ENCODE measurements at places on chromosomes 4 and X. TPM values are rescaled to one million over a fixed set of nuclear protein-coding genes. Genes with fewer than 3 reads are reported as not detected.

Gene APLN
- total RNA-seq, result not detected

Gene ADH4
- 0.55 TPM for total RNA-seq

Gene C4orf50
- 0.32 TPM for total RNA-seq

Gene CXorf51A
- total RNA-seq, result not detected

Gene MGST2
- 91.5 TPM for total RNA-seq

Gene MYOZ2
- not detected for total RNA-seq

Gene BEND2
- not detected for total RNA-seq

Gene PRR32
- total RNA-seq, result not detected

Gene PTTG2
- total RNA-seq, result 3.8 TPM

Gene MFAP3L
- total RNA-seq, result 25.4 TPM

GRCh38 chrX:69289793-69290123 is 124.5 kb upstream of the PJA1 start:
- H3K4me1 ChIP-seq, result no peaks in the 10 kb centered on the region
- DNase-seq, result no peak
- no peaks in the 10 kb centered on the region for H3K36me3 ChIP-seq
- H3K4me3 ChIP-seq, result no peak overlapping the region

- H3K4me1 ChIP-seq, result no peaks in the 10 kb centered on the region
- H3K27me3 ChIP-seq, result no peaks in the 10 kb centered on the region
- H3K4me3 ChIP-seq, result no peak overlapping the region
- H3K36me3 ChIP-seq, result no peaks in the 10 kb centered on the region
- H3K27ac ChIP-seq, result no peak overlapping the region
These were observed 262.2 kb downstream of the ARHGAP10 start for GRCh38 chr4:147994076-147994475.

DNA sequence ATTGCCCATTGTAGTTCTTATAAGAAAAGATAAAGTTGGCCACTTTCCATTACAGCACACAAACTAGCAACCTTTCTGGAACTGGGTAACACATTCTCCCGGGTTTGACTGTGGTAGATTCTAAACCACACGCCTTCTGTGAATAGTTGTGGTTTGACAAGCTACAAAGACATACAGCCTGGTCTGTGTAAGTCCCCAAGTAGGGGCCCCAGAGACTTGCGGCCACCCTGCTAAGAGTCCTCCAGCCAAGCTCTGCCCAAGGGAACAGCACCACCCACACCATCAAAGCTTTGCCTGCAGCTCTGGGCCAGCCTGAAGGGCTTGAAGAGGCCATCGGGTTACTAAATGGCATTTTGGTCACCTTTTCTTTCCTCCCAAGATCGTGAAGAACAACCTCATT is 203.4 kb downstream of the MAML3 start:
- H3K27me3 ChIP-seq, result no peaks in the 10 kb centered on the region
- no peaks in the 10 kb centered on the region for H3K36me3 ChIP-seq
- H3K27ac ChIP-seq, result no peak overlapping the region
- H3K4me1 ChIP-seq, result peaks cover 5% of the 10 kb centered on the region

- H3K27me3 ChIP-seq, result no peaks in the 10 kb centered on the region
- no peak for DNase-seq
- no peak overlapping the region for H3K4me3 ChIP-seq
- no peaks in the 10 kb centered on the region for H3K36me3 ChIP-seq
These were observed 33.9 kb downstream of the FBXW7 start for GRCh38 chr4:152501846-152502536.

DNA sequence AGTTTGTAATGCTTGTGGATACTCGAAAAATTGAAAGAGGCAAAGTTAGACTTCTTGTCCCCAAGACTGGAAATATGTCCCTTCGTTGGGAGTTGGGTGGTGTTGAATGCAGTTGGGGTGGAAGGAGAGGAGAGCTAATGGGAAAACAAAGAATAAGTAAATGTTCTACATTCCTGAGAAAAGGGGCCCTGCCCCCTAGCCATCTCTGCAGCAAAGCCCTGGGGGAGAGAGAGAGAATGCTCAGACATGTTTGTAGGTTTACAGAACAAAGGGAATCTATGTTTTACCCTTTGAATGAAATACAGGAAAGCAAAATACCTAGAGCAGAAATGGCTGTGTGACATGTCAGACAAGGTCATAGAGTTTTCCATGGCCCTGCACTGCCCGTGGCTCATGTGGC is 88.1 kb downstream of the RASL11B start:
- H3K27ac ChIP-seq, result no peak overlapping the region
- no peak overlapping the region for H3K4me3 ChIP-seq
- peaks cover 10% of the 10 kb centered on the region for H3K4me1 ChIP-seq
- H3K27me3 ChIP-seq, result no peaks in the 10 kb centered on the region
- DNase-seq, result no peak

DNA sequence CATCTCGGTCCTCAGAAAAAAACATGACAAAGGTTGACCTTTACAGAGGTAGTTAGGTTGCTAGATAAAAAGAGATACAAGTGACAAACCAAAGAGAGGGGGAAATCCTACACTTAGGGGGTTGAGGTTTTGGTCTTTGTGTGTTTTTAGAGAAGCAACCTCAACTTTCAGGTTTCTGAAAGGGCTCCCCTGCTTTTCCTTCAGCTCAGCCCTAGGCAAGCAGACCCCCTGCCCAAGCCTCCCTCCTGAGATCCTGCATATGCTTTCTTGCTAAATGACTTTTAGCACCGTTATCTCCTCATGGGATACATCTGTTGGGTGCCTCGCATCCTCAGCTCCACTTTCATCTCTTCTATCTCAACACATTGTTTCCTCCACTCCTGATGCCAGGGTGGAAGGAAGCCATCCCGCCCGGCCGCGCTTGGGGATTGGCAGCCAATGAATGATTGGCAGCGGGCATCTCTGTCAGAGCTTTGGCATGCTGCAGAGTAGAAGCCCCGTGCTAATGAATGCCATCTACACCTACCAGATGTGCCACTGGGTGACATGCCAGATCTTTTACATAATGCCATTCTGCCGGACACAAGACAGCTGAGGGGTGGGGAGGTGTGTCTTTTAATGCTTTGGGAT is 15.0 kb upstream of the PRDM8 start:
- DNase-seq, result no peak
- H3K4me3 ChIP-seq, result no peak overlapping the region
- H3K4me1 ChIP-seq, result peaks cover 24% of the 10 kb centered on the region
- H3K36me3 ChIP-seq, result no peaks in the 10 kb centered on the region

DNA sequence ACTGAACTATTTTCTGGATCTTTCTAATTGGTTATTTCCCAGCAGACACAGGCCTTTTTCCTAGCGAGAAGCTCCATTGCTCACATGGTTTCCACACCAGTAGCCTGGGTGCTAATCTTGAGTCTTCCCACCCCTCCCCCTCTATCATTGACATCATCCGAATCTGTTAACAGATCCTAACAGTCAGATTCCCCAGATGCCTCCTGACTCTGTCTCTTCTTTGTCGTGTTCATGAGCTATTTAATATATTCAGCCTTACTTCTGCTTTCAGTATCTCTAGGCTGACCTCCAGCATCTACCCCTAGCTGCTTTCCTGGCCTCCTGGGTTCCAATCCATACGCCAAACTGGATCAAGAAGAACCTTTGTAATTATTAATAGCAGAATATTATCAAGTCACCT is 85.0 kb downstream of the CLNK start:
- no peak for DNase-seq
- H3K36me3 ChIP-seq, result no peaks in the 10 kb centered on the region
- H3K4me3 ChIP-seq, result no peak overlapping the region
- H3K27ac ChIP-seq, result no peak overlapping the region
- no peaks in the 10 kb centered on the region for H3K4me1 ChIP-seq

DNA sequence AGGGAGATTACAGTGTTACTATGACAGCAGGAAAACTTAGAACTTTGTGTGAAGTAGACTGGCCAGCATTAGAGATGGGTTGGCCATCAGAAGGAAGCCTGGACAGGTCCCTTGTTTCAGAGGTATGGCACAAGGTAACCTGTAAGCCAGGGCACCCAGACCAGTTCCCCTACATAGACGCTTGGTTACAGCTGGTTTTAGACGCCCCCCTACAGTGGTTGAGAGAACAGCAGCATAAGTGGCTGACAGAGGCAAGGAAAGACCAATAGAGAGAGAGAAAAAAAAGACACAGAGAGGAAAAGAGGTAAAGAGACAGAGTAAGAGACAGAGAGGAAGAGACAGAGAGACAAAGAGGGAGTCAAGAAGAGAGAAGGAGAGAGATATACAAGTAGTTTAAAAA is 144.5 kb downstream of the GC start:
- H3K27ac ChIP-seq, result no peak overlapping the region
- no peaks in the 10 kb centered on the region for H3K36me3 ChIP-seq
- no peak for DNase-seq

DNA sequence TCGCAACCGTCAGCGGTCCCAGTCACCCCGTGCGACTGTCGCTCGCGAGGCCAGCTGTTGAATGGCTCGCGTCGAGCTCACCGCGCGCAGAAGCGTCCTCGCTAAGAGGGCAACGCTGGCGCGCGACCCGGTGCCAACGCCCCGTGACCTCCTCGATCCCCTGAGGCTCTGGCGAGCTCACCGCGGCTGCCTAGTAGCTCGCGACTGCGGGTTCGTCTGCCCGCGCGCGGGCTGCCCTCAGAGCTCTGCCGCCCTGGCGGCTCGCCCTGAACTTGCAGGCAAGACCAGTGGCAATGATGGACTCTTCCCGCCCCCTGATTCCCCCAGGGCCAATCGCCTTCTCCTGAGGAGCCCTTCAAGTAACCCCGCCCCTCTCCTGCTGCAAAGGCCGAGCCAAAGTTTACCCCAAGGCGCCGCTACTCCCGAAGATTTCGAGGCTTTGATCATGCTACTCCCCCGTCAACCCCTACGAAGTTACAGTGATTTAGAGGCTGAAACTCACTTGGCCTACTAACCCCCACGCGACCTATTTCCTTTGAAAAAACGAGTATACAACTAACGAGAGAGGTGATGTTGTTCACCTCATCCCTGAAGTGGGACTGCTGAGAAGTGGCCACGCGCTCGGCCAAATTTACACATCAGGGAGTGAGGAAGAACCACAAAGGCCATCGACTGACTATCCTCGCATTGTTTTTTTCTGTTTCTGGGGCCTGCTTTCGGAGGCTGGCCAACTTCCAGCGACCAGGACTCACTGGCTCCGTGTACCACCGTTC is 37.5 kb downstream of the PGRMC1 start:
- DNase-seq, result peak; percentile 46
- H3K27me3 ChIP-seq, result peaks cover 4% of the 10 kb centered on the region
- H3K4me1 ChIP-seq, result peaks cover 4% of the 10 kb centered on the region
- H3K27ac ChIP-seq, result no peak overlapping the region
- no peak overlapping the region for H3K4me3 ChIP-seq
- H3K36me3 ChIP-seq, result no peaks in the 10 kb centered on the region

DNA sequence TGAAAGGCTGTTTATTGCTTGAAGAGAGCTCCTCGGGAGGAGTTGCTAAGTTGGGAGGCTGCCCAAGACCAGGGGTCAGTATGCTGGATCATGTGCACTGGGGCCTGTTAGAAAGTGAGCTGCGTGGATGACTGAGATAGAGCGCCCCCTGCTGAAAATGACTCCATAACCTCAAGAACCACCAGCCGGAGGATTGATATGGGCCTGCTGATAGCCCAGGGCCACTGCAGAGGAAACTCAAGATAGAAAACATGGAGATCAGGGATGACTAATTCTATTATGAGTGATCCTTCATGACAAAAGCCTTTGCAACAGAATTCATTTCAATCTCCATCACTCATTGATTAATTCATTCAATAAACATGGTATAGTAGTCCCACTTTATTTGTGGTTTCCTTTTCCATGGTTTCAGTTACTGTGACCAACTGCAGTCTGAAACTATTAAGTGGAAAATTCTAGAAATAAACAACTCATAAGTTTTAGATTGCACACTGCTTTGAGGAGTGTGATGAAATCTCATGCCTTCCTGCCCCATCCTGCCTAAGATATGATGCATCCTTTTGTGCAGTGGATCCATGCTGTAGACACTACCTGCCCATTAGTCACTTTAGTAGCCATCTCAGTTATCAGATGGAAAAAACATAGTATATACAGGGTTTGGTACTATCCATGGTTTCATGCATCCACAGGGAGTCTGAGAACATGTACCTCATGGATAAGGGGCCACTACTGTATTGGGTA is 126.7 kb upstream of the MBNL3 start:
- no peak overlapping the region for H3K4me3 ChIP-seq
- no peaks in the 10 kb centered on the region for H3K4me1 ChIP-seq
- H3K36me3 ChIP-seq, result no peaks in the 10 kb centered on the region
- no peak overlapping the region for H3K27ac ChIP-seq
- peak; percentile 51 for DNase-seq

GRCh38 chr4:113433116-113433515 is 328.4 kb downstream of the CAMK2D start:
- H3K4me1 ChIP-seq, result peaks cover 25% of the 10 kb centered on the region
- H3K27ac ChIP-seq, result no peak overlapping the region
- no peak for DNase-seq
- no peaks in the 10 kb centered on the region for H3K27me3 ChIP-seq

GRCh38 chr4:170868170-170868569 is 778.4 kb upstream of the AADAT start:
- no peaks in the 10 kb centered on the region for H3K27me3 ChIP-seq
- H3K4me1 ChIP-seq, result no peaks in the 10 kb centered on the region
- no peak for DNase-seq
- no peak overlapping the region for H3K27ac ChIP-seq

GRCh38 chrX:53580742-53581504 is 105.6 kb downstream of the HUWE1 start:
- H3K27me3 ChIP-seq, result no peaks in the 10 kb centered on the region
- no peak for DNase-seq
- H3K4me3 ChIP-seq, result no peak overlapping the region
- no peaks in the 10 kb centered on the region for H3K4me1 ChIP-seq
- H3K27ac ChIP-seq, result no peak overlapping the region
- peaks cover 23% of the 10 kb centered on the region for H3K36me3 ChIP-seq

DNA sequence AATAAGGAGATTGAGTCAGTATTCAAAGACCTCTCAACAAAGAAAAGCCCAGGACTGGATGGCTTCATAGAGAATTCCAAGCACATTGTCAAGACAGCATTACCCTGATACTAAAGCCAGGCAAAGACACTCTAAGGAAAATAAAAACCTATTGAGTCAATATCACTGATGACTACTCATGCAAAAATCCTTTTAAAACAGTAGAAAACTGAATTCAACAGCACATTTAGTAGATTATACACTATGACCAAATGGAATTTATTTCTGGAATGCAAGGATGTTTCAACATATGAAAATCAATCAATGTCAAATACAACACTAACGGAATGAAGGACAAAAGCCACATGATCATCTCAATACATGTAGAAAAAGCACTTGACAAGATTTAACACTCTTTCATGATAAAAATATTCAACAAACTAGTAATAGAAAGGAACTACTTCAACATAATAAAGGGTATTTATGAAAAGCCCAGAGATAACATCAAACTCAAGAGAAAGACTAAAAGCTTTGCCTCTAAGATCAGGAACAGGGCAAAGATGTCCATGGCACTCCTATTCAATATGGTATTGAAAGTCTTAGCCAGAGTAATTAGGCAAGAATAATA is 633.3 kb downstream of the ANKRD50 start:
- H3K36me3 ChIP-seq, result no peaks in the 10 kb centered on the region
- H3K4me3 ChIP-seq, result no peak overlapping the region
- no peak for DNase-seq
